ENCODE measurements at places on chromosomes 12 and 14.

GRCh38 chr12:8687846-8688601 is 9.8 kb upstream of the RIMKLB start:
- DNase-seq, result peak; percentile 78

DNA sequence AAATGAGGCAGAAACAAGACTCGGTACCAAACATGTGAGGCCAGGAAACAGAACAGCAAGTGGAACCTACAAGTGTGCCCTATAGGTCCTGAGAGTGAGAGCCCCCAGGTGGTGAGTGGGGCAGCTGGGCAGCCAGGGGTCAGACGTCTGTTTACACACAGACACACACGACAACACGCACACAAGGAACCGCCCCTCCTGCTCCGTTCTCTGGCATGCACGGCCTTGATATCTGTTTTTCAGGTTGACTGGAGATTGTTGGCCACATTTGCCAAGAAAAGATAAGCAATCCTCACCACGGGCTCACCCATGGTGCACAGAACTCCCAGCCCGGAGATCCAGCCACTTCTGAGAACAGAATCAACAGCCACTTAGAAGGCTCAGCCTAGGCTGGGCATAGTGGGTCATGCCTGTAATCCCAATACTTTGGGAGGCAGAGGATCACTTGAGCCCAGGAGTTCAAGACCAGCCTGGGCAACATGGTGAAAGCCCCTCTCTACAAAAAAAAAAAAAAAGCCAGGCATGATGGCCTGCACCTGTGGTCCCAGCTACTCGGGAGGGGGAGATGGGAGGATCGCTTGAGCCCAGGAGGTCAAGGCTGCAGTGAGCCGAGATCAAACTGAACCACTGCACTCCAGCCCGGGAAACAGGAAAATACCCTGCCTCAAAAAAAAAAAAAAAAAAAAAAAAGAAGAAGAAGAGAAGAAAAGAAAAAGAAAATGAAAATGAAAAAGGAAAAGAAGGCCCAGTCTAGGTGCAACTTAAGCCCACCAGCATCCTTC is 19.4 kb upstream of the EIF5 start:
- DNase-seq, result no peak

DNA sequence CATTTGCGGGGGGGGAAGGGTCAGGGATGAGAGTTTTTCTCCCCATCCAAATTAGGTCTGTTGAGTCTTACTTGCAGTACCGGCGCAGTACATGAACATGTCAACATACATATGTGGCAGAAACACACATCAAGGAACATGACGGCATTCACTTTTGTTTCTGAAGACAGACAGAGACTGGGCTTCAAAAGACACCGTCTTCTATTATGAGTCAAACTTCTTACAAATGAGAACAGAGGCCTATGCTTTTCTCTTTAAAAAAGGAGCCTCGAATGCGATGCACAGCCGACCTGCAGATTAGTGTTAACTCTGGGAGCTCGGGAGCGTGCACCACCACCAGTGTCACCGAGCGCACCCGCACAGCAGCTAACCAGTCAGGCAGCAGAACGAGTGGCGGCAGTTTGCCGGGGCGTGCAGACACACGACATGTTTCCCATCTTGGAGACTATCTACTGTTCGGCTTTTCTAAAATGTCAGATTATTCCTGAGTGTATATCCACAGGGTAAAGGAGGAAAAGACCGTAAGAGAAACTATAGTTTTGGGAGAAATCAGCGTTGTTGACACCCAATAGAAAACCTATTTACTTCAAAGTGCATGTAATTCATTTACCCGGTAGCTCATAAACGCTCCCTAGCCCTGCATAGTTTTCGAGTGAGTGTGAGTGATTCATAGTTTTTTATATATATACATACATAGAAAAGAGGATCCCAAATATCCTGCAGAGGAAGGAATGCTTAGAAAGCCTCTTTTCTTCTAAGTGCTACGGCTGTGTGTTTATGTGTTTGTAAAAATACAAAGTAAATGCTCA is 33.0 kb downstream of the UBR7 start:
- DNase-seq, result no peak

DNA sequence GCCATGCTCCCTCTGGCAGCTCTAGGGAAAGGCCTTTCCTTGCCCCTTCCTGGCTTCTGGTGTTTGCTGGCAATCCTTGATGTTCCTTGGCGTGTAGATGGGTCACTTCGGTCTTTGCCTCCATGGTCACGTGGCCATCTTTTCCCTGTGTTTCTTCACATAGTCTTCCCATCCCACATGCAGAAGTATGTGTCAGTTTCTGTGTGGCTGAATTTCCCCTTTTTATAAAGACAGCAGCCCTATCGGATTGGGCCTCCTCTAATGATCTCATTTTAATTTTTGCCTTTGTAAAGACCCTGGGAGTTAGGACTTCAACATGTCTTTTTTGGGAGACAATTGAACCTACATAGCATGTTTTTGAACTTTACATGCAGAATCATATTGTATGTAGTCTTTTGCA is 107.2 kb upstream of the FGD4 start:
- DNase-seq, result no peak

DNA sequence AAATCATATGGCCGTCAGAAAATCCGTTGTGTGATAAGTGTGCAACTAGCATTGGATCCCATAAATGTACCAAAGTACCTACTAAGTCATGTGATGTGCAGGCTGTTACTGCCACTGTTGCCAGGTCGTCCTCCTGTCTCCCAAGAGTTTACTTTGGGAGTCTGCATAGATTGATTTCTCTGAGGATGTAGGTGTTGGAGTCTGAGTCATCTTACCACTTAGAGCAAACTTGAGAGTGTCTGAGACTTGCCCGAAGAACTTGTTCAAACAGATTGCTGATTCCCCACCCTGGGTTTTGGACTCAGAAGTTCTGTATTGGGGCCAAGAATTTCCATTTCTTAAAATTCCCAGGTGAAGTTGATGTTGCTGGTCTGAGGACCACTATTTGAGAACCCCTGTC is 11.4 kb downstream of the TMX1 start:
- no peak for DNase-seq

GRCh38 chr14:95601650-95602049 is 66.8 kb downstream of the GLRX5 start:
- DNase-seq, result no peak

DNA sequence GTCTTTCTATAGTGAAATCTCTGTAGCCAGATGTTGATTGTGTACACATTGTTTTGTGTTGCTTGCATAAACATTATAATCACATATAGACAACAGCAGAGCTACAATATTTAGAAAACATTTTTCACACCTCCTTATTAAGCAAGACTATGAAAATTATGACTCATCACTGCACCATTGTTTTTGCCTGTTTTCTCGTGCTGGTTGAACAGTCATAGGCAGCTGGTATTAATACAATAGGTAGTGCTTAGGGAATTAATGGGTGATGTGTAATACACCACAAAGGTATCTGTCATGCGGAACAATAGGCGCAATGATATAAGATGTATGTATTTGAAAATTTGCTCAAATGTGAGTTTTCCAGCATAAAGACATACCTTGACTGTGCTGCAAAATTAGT is 449.3 kb downstream of the FOXG1 start:
- no peak for DNase-seq

DNA sequence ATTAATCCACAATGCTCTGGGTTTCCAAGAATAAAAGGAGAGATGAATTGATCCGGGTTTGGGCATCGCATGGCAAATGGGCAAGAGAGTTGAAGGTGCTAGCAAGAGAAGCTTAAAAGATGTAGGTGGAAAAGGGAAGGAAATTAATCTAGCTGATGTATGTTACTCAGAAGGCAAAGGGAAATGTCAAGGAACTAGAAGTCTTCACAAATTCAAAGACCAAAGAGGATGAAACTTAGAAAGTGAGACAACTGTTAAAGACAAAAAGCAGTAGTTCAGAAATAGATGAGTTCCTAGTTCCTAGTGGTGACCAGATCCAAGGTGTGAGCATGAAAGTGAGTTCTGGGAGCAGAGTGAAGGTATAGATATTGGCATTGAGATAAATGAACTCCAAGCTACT is 228.3 kb downstream of the SEC23A start:
- no peak for DNase-seq

- peak; percentile 90 for DNase-seq
Observed at GRCh38 chr12:131912518-131913274, 16.4 kb upstream of the PUS1 start.

Data from coronary artery (tissue), 2 donors.